Upper lobe of right lung (tissue), 1 donor: ENCODE measurements at places on chromosomes 11 and 22. TPM values are rescaled to one million over a fixed set of nuclear protein-coding genes. Genes with fewer than 3 reads are reported as not detected.

GRCh38 chr11:12777208-12777874, 103.1 kb downstream of the TEAD1 start:
- no peak for DNase-seq

- DNase-seq: no peak
Measured at GRCh38 chr22:30705710-30706651, 11.3 kb downstream of the OSBP2 start.

- no peak for DNase-seq
Measured at GRCh38 chr22:27714068-27714467, 87.5 kb downstream of the MN1 start.

The VSIG10L2 gene
- not detected for total RNA-seq

The JAM3 gene
- 26.9 TPM for total RNA-seq

The LRRN4CL gene
- 2.0 TPM for total RNA-seq
